ENCODE measurements at places on chromosomes 2 and 18.

DNA sequence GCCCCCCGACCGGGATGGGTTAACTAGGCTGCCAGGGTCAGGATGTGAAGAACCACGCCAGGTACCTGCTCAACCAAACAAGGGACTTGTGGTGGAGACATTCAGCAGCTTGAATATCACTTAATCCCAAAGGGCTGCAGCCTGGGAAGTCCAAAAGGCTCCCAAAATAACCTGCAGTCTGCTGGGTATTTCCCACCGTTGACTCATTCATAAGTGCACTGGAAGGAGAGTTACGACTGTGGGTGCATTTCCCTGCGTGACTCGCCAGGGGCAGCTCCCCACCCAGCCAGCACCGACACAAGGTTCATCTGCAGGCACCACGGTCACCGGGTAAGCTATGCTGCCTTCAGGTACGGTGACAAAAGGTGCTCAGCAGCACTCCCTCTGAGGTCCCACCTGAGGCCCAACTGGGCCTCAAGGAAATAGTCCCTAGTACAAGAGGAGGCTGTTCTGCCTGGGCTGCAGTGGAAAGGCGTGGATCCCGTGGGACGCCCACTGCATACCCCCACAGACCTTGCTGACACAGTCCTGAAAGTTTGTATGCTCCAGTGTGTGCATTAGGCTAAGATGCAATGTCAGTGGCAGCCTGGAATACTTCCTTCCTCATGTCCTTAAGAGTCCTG, 86.5 kb downstream of the UXS1 start:
- DNase-seq, result no peak

- no peak for DNase-seq
These were observed 13.6 kb upstream of the RAB10 start for GRCh38 chr2:26020231-26020640.

DNA sequence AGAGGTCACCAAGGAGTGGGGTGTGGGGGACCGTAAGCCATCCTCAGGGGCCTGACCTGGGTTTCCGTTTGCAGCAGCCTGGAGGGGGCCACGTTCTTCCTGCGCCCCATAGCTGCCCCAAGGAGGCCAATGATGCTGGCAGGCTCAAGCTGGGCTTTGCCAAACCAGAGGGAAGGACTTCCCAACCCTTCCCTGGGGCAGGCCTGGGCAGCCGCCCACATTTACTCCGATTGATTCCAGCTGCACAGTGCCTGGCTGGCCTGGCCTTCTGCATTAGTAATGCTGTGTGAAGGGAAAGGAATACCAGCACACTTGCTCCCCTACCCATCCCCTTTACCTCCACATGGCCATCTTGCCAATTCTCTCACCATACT, 360.6 kb upstream of the SLC14A2 start:
- no peak for DNase-seq

GRCh38 chr18:55844382-55844781, 256.4 kb upstream of the TCF4 start:
- DNase-seq, result no peak

DNA sequence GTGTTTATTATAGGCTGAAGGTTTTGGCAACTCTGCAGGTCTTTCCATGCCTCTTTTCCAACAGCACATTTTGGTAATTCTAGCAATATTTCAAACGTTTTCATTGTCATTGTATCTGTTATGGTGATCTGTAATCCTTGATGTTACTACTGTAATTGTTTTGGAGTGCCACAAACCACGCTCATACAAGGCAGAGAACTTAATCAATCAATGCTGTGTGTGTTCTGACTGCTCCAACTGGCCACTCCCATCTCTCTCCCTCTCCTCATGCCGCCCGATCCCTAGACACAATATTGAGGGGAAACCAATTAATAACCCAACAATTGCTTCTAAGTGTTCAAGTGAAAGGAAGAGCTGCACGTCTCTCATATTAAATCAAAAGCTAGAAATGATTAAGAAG, 32.9 kb downstream of the HDLBP start:
- no peak for DNase-seq

DNA sequence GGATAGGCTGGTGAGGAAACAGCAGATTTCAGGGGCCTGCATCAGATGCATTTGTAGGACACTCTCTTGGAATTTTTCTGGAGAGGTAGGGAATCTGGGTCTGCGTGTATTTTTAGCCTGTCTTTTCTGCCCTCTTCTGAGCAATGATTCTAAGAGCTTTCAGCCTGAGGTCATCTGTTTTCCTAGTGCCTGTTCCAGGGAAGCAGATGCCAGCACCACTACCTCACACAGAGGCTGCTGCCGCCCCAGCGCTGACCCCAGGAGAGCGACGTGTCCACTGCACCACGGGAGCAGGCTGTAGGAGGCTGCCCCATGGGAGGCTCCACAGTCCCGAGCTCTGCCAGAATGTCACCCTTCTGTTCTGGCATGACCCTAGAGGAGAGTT, 316.5 kb downstream of the CYP26B1 start:
- DNase-seq, result no peak

DNA sequence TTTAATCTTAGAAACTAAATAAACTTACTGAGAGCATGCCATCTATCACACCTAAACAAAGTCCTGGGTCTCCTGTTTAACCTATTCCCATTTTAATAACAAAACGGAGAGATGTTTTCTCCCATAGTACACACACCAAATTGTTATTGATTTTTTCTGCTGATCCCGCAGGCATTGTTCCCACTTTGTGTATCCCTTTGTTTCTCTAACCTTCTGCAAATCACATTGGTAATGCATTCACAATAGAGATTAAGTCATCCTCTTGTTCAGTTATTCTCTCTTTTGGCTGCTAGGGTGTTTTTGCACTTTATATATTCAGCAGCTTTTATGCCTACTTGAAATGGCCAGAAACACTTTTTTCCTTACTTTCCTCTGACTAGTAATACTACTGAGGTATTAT, 1071.9 kb upstream of the CDH2 start:
- no peak for DNase-seq

DNA sequence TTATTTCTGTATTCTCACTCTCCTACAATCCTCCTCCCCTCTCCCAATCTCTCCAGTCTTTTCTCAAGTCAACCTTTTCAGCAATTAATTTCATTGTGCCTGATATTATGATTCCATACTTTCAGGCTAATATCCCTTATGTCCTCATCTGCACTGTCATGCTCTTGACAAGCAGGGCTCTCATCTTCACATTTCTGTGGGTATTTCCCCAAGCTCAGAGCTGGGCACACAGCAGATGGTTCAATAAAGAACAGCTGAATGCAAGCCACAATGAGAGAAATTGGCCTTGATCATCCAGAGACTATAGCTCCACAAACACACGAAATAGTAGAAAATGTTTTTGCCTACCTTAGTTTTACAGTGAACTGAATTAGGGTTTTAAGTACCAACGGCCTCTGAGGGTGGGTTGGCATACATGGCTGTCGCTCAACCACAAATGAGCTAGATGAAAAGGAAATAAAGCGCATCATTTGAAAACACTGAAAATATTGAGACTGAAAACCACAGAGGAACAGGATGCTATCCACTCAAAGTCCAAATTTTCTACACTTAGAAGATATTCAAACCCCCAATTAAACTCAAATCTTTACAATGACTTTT, 47.5 kb upstream of the STAT1 start:
- DNase-seq, result no peak

DNA sequence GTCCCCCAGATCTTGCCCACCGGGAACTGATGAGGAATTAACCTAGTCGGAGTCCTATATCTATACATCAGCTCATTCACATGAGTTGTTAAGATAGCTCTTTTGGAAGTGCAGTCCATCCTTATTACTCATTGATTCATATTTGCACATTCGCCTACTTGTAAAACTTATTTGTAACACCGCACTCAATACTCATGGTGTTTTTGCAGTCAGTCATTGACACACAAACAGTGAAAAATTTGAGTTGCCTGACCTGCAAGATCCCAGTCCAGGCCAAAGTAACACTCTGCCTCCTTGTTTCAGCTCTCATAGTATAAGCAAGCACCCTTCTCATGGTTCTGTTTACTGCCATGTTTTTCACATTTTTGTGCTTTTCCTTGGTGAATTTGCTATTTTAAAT, 180.6 kb downstream of the CTIF start:
- no peak for DNase-seq

GRCh38 chr18:78778651-78779050, 201.0 kb upstream of the SALL3 start:
- DNase-seq, result no peak

- DNase-seq, result no peak
These were observed 232.2 kb downstream of the THSD7B start for GRCh38 chr2:136997557-136997956.

- no peak for DNase-seq
These were observed 275.4 kb upstream of the TCF4 start for GRCh38 chr18:55863391-55863706.

DNA sequence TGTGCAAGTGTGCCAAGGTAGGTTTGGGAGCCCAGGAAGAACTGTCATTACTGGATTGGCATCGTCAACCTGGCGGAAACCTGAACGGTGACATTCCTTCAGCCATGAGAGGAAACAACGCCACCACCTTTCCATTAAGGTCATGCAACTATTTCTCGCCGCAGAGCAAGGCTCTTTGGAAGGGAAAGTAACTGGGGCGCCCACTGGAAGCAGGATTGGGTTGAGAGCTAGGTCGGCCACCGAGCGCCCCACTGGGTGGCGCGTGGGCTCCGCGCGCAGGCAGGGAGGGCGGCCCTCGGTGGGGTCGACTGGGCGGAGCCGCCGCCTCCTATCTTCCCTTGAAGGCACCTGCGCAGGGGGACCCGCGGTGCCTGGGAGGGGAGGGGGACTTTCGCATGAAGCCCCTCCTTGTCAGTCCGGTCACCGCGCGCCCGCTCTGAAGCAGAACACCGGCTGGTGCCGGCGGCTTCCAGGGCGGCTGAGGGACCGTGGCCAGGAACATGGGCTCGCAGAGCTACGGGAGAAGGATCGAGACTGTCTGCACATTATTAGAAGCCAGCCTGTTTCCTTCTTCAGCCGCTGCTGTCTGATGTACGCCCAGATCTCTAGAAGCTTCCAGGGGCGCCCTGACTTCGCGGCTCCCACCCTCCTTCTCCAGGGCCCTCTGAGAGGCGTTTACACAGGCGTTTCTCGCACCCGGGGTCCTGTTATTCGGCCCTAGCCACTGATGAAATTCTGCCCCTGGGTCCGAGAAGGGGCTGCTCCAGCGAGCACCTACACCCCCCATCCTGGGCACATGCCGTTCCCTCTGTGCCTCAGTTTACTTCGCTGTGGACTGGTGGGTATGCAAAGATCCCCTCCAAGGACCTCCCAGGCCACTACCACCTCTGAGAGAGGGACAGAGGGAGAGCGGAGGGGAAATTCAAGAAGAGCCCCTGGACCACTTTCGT, 27.3 kb upstream of the MAL start:
- no peak for DNase-seq

DNA sequence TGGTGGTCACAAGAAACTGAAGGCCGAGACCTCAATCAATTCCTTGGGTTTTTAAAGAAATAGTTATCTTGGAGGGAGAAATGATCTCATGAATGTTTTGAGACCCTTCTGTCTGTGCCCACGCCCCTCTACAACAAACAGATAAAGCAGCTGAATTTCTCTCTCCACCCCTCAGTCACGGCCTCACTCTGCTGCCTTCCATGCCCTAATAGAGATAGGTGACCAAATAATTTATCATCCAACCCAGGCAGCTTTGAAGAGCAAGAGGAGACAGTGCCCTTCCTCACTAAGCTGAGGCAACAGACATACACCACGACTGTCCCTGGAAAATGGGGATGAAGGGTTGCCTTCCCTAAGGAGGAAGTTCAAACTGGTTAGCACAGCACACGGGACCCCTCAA, 71.2 kb downstream of the LBH start:
- DNase-seq, result no peak

GRCh38 chr2:9191041-9191481, 15.6 kb upstream of the ASAP2 start:
- no peak for DNase-seq

GRCh38 chr2:222973237-222973636, 78.8 kb upstream of the KCNE4 start:
- no peak for DNase-seq

- no peak for DNase-seq
These were observed 22.6 kb downstream of the CROCC2 start for GRCh38 chr2:240928476-240929363.

- no peak for DNase-seq
These were observed 30.5 kb upstream of the ITGA4 start for GRCh38 chr2:181426672-181427071.

DNA sequence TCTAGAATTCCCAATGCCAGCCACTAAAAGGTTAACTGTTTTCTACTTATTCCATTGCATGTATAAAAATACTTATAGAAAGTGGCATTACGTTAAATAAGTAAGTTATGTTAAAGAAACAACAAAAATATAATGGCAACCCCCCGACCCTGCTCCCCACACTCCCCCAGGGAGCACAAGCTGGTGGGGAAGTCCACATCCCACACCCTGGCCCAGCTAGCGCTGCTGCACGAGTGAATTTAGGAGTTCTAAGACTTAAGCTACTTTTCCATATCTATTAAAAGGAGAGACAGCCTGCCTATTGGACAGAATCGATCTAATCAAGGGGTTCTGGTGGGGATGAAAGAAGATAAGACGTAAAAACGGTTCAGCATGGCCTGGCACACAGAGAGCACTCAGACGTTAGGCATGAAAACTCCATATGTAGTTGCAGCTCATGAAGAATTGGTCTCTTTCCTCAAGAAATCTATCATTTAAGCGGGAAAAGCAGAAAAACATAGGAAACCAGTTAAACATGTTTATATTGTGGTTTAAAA, 16.6 kb downstream of the HJURP start:
- DNase-seq, result no peak

DNA sequence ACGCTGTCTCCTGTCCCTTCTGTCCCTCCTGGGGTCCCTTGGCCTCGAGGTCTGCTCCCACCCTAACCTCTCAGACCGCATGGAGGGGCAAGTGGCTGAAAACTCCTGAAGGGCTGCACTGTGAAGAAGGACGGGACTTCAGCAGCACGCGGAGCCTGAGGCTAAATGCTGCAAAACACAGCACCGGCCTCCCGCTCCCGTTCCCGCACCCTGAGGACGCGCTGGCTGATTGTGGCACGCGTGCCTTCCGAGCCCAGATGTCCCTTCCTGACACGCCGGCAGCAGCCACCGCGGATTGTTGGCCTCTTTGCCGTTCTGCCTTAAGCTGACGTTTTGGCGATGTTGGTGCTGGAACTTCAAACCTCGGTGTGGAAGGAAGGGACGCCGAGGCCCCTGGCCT, 125.9 kb upstream of the CTDP1 start:
- no peak for DNase-seq

GRCh38 chr18:35695803-35696202, 114.3 kb downstream of the GALNT1 start:
- no peak for DNase-seq

GRCh38 chr2:101931402-101931801, 60.4 kb upstream of the IL1R2 start:
- DNase-seq, result no peak

DNA sequence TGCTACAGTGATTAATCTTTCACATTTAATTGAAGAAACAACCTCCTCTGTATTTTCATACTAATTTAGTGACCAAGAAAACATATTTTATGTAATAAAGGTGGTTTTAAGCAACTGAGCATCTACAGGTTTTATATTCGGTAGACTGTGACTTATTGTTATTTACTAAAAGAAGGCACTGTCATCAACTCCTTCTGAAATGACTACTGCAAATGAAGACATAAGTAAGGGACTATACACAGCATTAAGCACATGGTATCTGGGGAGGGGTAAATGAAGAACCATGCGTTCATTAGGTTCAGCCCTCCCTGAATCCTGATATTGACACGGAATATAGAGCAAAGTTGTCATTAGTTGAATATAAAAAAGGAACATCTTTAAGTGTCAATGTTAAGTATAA, 4.3 kb downstream of the CDH20 start:
- DNase-seq, result no peak

- DNase-seq, result no peak
These were observed 95.2 kb upstream of the CD302 start for GRCh38 chr2:159892990-159893810.
